ENCODE measurements at places on chromosomes 7 and 10.

DNA sequence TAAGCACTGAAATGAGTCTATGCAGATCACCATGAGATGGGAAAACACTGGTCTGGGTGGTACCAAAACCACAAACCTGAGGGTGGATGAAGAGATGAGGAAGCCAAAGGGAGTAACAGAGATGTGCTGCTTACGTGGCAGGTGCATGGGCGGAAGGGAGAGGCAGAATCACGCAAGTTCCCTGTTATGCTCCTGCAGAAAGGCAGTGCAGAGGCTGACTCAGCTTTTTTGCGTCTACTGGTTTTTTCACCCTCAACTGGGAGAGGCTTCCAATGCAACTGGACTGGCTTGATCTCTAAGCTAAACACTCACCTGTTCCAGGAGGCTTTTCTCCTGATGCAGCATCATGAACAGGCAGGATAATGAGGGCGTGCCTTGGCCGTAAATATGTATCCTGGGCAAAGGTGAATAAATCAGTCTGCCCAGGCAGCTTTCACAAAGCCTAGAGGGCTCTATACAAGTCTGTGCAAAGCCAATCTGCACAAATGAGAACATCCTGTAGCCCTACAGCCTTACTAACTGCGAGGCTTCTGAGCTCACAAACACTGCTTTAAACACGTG is 95.4 kb upstream of the AFAP1L2 start:
- no peak for DNase-seq

- no peak for DNase-seq
Measured at GRCh38 chr10:67171970-67172369, 246.1 kb downstream of the LRRTM3 start.

GRCh38 chr7:106248600-106248999 is 36.2 kb downstream of the NAMPT start:
- DNase-seq: no peak

DNA sequence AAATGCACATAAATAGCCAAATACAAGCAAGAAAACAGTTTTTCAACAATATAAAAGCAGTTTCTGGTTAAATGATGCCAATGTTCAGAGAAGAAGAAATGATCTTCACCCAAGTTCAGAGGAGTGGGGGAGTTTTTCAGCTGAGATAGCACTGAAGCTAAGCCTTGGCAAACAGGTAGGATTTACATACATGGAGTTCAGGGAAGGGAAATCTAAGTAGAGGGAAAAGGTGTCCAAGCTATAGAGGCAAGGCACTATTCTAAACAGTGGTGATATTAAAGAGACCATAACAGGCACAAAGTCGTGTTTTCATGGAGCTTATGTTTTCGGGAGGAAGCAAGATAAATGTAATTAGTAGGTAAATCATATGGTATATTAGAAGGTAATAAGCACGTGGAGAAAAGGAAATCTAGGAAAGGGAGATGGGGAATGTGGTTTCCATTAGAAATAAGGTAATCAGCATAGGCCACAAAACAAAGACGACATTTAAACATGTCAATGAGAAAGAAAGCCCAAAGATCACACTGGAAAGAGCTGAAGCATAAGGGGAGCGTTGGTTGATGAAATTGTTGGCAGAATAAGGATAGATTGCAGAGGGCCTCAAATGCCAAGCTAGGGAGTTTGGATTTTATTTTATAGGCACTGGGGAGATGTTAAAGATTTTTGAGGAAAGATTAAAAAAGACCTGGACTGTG is 704.3 kb downstream of the MAGI2 start:
- DNase-seq: no peak

- no peak for DNase-seq
Measured at GRCh38 chr7:51160990-51161615, 155.5 kb downstream of the COBL start.

GRCh38 chr7:85612514-85612913 is 425.7 kb upstream of the SEMA3D start:
- DNase-seq: peak; percentile 54

GRCh38 chr10:132685921-132686680 is 99.8 kb downstream of the NKX6-2 start:
- DNase-seq: no peak

Measured in NCI-H1417 treated with DMSO at 0.1 percent for 48 hours (cell line).